GM23338 (cell line): ENCODE measurements at places on chromosomes 5 and 9. TPM values are rescaled to one million over a fixed set of nuclear protein-coding genes. Genes with fewer than 3 reads are reported as not detected.

CDH9 gene
- total RNA-seq: 0.31 TPM in 1 of 2 replicates, not detected in the other

DNA sequence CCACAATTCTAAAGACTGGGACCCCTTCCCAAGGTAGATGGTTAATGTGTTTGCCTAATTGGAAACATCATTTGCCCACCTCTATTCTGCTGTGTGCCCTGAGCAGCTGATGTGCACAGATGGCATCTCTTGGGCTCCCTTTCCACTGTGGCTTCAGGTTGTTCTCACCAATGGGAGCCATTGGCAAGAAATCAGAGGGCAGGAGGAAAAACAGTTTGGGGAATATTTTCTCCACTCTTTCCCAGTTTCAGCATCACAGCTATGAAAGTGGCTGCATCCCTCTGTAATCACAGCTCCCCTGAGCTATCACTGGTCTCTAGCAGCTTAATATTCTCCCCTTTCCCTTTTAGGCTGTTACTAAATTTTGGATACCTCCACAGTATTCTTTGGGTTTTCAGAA lies 911.6 kb upstream of the SEMA6A start:
- DNase-seq: no peak

- DNase-seq: no peak
Observed at GRCh38 chr5:108515517-108516105, 133.7 kb upstream of the FBXL17 start.

DNA sequence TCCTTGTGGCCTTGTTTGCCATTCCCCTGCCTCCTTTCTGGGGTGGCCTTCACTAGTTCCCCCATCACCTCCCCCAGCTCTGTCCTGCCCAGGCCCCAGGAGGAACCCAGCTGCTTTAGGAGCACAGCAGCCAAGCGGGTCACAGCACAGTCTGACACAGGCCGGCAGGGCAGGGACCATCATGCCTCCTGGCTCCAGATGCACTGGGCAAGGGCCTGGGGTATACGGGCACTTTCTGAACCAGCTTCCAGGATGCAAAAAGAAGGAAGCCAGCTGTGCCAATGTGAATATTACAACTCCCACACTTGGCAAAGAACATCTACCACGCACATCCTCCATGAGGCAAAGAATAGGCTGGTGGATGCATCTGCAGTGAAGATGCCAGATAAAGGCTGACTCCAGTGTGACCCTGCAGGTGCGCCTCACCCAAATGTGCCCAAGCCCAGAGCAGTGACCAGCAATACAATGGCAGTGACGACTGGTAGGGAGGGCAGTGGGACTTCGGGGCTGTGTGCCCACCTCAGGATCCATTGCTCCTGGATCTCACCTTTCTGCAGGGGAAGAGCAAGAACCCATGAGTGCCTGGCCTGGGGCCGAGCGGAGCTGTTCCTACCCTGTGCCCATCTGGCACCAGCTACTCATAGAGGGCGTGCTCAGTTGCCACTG lies 6.3 kb upstream of the IL3 start:
- no peak for DNase-seq

DNA sequence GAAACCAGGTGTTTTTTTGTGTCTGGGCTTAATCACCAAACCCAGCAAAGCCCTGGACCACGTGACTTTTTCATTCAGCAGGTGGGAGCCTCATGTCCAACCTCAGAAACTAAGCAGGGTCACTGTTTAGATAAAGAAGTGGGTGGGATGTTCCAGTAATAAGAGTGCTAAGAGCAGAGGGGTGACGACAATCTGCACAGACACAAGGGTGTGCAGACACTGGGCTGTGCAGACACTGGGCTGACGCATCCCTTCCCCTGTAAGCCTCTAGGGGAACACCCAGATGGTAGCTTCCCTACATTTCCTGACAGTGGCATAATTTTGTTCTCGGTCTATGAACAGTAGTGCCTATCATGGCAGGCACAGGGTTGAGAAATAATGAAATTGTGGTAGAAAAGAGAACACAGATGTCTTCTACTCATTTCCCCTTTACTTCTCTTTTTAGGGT lies 85.1 kb downstream of the SAXO1 start:
- no peak for DNase-seq
